ENCODE measurements at places on chromosomes 7 and 10. TPM values are rescaled to one million over a fixed set of nuclear protein-coding genes. Genes with fewer than 3 reads are reported as not detected.
A peak's percentile ranks its signal among the peaks of the same experiment; 100 is the strongest.

Gene DLX6
- not detected for total RNA-seq

GRCh38 chr7:113100121-113100603 is 13.5 kb upstream of the GPR85 start:
- DNase-seq: peak; percentile 91

- DNase-seq: no peak
Measured at GRCh38 chr10:25678666-25679065, 255.4 kb upstream of the MYO3A start.

GRCh38 chr10:66951896-66952295 is 26.1 kb downstream of the LRRTM3 start:
- no peak for DNase-seq

GRCh38 chr10:131314799-131315198 is 3.3 kb upstream of the TCERG1L start:
- no peak for DNase-seq

Gene ETV1
- total RNA-seq: 2.3 TPM

GRCh38 chr10:99711129-99711719 is 20.7 kb downstream of the COX15 start:
- DNase-seq: peak; percentile 69

- DNase-seq: no peak
Measured at GRCh38 chr10:121633056-121633455, 34.8 kb upstream of the FGFR2 start.

DNA sequence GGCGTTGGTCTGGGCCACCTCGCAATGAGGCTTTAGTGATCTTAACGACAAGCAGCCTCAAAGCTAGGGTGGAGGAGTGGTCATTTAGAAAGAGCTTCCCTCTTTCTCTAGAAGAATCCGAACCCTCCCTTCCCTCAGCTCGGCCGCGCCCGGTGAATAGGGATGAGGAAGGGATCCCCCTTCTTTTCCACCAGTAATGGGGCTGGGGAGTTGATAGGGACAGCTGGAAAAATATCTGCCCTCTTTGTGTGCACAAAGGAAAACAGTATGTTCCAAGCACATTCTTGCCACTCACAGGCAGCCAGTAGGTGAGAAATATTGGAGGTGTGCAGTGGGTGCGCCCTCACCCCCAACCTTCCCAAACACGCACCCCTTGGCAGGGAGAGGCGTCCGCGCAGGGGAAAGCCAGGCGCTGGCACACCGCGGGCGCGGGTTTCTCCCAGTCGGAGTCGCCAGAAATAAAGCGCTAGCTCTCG is 6.5 kb downstream of the DLX5 start:
- DNase-seq: no peak

- DNase-seq: peak; percentile 9
Measured at GRCh38 chr7:17105701-17106100, 192.8 kb upstream of the AHR start.

DNA sequence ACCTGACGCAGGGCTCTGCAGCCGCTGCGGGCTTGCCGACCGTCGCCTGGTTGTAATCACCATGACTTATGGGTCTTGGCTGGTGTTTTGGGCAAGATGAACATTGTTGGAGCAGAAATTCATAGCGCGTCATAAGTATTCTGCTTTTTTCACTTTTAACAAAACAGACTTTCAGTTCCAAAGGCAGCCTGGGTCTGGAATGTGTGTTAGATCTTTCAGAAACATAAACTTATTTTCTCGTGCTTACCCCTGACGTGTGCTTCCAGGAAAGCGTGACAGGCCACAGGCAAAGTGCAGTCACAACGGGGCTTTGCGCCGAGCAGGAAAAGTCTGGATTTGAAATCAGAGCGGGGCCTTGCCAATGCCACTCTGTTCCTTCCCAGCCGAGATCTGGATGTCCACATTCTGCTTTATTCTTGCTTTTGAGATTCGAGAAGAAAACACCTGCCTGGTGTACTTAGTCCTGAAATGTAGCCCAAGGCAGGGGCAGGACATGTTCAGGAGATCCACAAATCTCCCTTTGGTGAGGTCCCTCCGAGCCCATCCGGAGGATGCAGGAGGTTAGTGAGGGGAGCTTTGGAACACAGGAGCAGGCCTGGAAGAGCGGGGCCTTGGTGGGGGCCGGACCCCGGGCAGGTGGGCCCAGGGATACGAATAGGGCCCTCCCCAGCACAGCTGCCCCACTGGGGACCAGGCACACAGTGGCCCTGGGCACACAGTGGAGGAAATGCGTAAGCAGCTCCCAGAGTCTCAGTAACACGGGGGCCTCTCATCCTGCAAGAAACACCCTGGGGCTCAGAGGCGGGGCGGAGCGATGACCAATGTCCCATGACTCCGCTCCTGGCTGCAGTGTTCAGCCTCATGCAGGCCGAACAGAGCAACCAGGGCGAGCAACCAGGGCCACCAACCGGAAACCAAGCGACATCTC is 49.5 kb upstream of the EBF3 start:
- DNase-seq: no peak

- peak; percentile 27 for DNase-seq
Measured at GRCh38 chr7:35848725-35849124, 47.9 kb downstream of the SEPTIN7 start.

DNA sequence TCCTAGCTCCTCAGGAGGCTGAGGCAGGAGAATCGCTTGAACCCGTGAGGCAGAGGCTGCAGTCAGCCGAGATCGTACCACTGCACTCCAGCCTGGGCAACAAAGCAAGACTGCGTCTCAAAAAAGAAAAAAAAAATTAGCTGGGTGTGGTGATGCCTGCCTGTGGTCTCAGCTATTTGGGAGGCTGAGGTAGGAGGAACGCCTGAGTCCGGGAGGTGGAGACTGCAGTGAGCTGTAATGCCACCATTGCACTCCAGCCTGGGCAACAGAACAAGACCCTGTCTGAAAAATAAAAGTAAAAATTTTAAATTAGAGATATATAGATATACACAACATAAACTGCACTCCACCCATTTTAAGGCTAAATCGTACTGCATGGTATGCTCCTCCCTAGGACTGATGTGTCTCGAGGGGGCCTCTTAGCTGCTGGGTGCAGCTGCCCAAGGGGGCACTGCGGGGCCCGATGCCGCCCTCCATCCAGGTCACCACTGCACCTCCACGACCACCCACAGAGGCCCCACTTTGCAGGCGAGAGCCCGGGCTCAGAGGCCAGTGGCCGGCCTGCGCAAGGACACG is 40.9 kb upstream of the FOXK1 start:
- no peak for DNase-seq

Gene RELN
- total RNA-seq: 4.8 TPM

Gene HECTD2
- 5.6 TPM for total RNA-seq

GRCh38 chr7:132768099-132768498 is 191.8 kb upstream of the PLXNA4 start:
- no peak for DNase-seq

DNA sequence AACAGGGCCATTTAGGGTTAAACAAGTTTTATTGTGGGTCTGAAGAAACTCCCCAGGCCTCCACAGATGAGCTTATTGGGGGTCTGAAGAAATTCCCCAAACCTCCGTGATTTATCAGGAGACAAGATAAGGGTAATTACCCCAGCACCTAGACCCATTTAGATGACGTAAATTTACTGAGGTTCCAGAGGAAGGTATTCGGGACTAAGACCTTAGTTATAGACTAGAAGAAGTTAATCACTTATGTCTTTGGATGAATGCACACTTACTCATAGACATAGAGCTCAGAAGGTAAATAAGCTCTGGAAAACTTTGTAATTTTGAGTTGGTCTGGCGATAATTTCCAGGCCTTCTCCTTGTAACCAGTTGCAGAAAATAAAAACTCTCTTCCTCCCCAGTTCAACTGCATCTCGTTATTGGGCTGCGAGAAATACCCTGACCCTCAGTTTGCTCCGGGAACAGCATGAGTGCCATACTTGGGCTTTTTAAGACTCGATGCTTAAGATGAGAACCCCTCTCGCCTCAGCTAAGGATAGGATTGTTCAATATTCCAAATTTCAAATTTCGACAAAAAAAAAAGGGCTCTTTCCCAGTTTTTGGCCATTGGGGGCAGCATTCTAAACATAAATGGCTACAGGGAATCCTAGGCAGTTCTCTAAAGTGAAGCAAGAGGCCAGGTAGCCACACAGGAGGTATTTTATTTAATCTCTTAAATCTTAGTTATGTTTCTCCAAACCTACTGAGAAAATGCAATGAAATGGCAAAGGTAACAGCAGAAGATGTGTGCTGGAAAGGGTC is 74.7 kb upstream of the PFKP start:
- DNase-seq: peak; percentile 96

- DNase-seq: no peak
Measured at GRCh38 chr10:35959252-35959651, 317.2 kb upstream of the FZD8 start.

GRCh38 chr10:1402016-1402770 is 335.1 kb downstream of the ADARB2 start:
- no peak for DNase-seq

- no peak for DNase-seq
Measured at GRCh38 chr10:74500816-74501215, 325.6 kb upstream of the KAT6B start.

Gene TNPO3
- total RNA-seq: 103 TPM

All from renal cortical epithelial cell (primary cell).